ENCODE measurements at places on chromosomes 7 and 10. TPM values are rescaled to one million over a fixed set of nuclear protein-coding genes. Genes with fewer than 3 reads are reported as not detected.

DNA sequence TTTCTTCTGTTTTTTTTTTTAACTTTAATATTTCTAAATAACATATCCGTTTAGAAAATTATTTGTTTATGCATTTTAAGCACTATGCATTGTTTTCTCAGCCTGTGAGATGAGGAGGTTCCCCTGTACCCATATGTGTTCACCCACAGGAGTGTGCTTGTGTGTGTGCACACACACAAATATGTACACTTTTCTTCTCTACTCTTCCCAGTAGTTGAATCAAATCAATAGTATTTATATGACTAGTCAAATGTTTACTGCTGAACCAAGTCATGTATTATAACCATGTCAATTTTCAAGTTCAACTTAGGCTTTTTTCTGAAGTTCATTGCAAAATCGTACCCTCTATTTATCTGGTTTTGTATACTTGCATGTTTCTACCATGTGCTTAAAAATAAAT lies 37.3 kb downstream of the HDAC9 start:
- DNase-seq: no peak
- H3K4me1 ChIP-seq: no peaks in the 10 kb centered on the region
- H3K4me3 ChIP-seq: no peak overlapping the region
- H3K27ac ChIP-seq: no peak overlapping the region
- no peaks in the 10 kb centered on the region for H3K36me3 ChIP-seq

DNA sequence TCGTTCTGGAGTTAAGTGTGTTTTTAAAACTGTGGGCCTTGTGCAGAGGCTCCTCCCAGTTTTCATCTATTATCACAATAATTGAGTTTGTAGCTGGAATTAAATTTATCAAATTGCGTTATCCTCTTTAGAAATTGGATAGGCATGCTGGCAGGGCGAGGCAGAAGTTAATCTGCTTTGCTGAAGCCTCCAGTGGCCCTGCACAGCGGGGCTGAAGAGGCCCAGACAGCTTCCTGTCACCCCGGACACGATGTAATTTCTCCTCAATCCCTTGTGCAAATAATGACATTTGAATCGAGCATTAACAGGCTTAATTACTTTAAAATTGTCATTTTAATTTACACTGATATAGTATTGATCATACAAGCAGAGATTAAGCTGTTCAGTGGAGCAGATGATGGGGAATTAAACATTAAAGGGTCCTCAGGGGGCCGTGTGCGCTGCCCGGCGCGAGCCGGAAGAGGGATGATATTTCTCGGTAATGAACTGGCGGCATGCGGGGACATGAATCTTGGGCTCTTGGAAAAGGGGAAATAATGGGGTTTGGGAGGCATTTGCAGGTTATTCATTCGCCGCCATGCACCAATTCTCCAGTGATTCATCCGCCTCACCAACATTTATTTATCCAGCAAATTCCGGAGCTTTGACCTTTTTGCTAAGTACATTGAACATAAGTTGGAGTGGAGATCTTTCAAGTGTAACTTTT lies 118.5 kb downstream of the NKX6-2 start:
- no peak overlapping the region for H3K27ac ChIP-seq
- peaks cover 29% of the 10 kb centered on the region for H3K4me1 ChIP-seq
- no peak for DNase-seq
- H3K36me3 ChIP-seq: no peaks in the 10 kb centered on the region
- H3K4me3 ChIP-seq: no peak overlapping the region
- H3K27me3 ChIP-seq: peaks cover 13% of the 10 kb centered on the region

- no peak for DNase-seq
- H3K27me3 ChIP-seq: no peaks in the 10 kb centered on the region
- H3K4me1 ChIP-seq: no peaks in the 10 kb centered on the region
- H3K4me3 ChIP-seq: no peak overlapping the region
Measured at GRCh38 chr7:149220534-149220933, 18.9 kb upstream of the ZNF212 start.

GRCh38 chr10:90125456-90126255 lies 424.3 kb downstream of the KIF20B start:
- H3K4me3 ChIP-seq: no peak overlapping the region
- no peak overlapping the region for H3K27ac ChIP-seq
- no peaks in the 10 kb centered on the region for H3K36me3 ChIP-seq
- DNase-seq: no peak
- H3K4me1 ChIP-seq: no peaks in the 10 kb centered on the region
- no peaks in the 10 kb centered on the region for H3K27me3 ChIP-seq

- H3K4me1 ChIP-seq: peaks cover 34% of the 10 kb centered on the region
- H3K4me3 ChIP-seq: no peak overlapping the region
- no peaks in the 10 kb centered on the region for H3K36me3 ChIP-seq
- no peak for DNase-seq
Measured at GRCh38 chr10:129020651-129021330, 446.2 kb upstream of the MGMT start.

DNA sequence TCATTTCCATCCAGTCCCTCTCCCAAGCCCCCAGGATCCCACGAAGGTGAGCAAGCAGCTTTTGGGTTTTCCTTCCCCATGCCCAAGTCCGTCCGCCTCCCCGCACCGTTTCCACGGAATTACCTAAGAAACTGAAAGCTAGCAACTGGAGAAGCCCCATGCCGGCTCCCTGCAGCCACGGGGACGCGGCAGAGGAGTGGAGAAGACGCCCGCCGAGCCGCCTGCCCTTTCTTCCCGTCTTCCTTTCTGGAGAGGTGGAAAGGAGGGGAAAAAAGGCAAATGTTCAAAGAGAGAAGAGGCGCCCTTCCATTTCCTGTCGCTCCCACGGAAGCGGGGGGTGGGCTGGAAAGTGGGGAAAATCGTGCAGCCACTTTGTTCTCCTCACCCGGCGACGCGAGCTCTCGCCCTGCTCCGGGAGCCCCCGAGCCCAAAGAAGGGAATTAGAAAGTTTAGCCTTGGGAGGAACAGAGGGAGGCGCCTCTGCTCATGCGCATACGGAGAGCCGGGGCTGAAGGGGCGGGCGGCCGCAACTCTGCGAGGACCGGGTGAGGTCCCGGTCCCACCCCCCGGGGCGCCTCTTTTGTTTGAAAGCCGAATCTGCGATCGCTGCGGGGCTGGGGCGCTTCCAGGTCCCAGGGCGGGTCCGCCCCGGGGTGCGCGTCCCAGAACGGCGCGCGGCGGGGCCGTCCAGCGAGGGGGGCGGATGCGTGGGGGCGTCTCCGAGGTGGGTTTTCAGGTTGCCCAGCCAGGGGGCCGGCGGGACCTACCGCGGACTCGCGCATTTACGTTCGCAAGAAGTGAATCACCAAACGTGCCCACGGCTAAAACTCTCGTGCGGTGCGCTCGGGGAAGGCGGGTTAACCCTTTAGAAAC lies at the start of gene LAMB1:
LAMB1 (minus strand) TSS at position 436 of the 873 bp plus-strand sequence; CDS start at position 160, 276 bp downstream.
- H3K4me1 ChIP-seq: peaks cover 45% of the 10 kb centered on the region
- H3K4me3 ChIP-seq: peak within 1 kb of the TSS; percentile 96
- peaks cover 44% of the 10 kb centered on the region for H3K27me3 ChIP-seq
- peak within 1 kb of the TSS; percentile 91 for H3K27ac ChIP-seq
- DNase-seq: peak; percentile 85

GRCh38 chr7:81120803-81121202 lies 202.0 kb upstream of the SEMA3C start:
- H3K4me1 ChIP-seq: peaks cover 10% of the 10 kb centered on the region
- no peaks in the 10 kb centered on the region for H3K27me3 ChIP-seq
- DNase-seq: no peak
- H3K4me3 ChIP-seq: no peak overlapping the region

DNA sequence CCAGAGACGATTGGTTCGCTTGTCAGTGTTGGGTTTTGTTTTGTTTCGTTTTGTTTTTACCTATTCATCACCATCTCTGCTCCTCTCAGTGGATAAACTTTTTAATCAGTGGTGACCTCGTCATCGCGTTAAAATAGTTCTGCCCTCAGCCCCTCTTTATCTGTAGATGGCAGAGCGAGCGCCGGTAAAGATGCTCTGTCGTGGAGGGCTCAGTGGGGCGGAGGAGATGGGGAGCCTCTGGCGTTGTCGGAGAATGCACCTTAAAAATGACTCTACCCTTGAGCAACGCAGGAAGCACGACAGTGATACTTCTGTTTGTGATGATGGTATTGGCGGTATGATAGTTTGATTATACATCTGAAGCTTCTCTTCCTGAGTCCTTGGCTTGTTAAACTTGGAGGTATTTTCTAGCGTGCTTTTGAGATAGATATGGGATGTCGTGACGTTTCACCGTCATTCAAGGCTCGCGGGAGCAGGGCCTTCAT lies 554 bp downstream of the CSGALNACT2 start:
- peaks cover 3% of the 10 kb centered on the region for H3K36me3 ChIP-seq
- peak overlapping the region; percentile 85 for H3K27ac ChIP-seq
- no peak for DNase-seq
- no peaks in the 10 kb centered on the region for H3K27me3 ChIP-seq
- H3K4me1 ChIP-seq: peaks cover 24% of the 10 kb centered on the region
- peak overlapping the region; percentile 97 for H3K4me3 ChIP-seq

- peak overlapping the region; percentile 71 for H3K27ac ChIP-seq
- no peaks in the 10 kb centered on the region for H3K27me3 ChIP-seq
- DNase-seq: no peak
Measured at GRCh38 chr10:102627291-102627735, 17.0 kb upstream of the TRIM8 start.

DNA sequence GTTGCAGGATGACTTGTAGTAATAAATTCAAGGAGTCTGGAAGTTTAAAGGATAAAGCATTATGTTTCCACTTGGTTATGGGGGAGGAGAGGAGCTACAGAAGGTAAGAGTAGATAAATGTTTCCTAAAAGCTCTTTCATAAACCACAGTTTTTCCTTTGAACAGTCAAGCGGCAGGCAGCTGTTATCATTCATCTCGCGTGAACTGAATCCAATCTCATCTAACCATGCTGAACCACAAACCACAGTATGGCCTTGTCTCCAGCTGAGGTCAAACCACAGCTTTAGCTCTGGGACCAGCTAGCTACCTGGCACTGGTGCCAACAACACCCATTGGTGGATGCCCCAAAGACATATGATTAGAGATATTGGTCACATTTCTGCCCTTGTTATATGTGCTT lies 63.3 kb downstream of the NOC3L start:
- H3K27ac ChIP-seq: no peak overlapping the region
- no peak for DNase-seq
- no peaks in the 10 kb centered on the region for H3K27me3 ChIP-seq
- no peak overlapping the region for H3K4me3 ChIP-seq
- H3K36me3 ChIP-seq: no peaks in the 10 kb centered on the region

PRF1 gene
- total RNA-seq: not detected

All from type B pancreatic cell (in vitro differentiated cells).